ENCODE measurements at places on chromosomes 2 and 18. TPM values are rescaled to one million over a fixed set of nuclear protein-coding genes. Genes with fewer than 3 reads are reported as not detected.

LGALSL gene
- total RNA-seq: 74.2 TPM

SERPINB13 gene
- 16.3 TPM for total RNA-seq

NYAP2 gene
- not detected for total RNA-seq

HNMT gene
- total RNA-seq: 20.1 TPM

SPATA3 gene
- not detected for total RNA-seq

C1QL2 gene
- total RNA-seq: not detected

SERPINE2 gene
- 7.0 TPM for total RNA-seq

FARP2 gene
- total RNA-seq: 70.0 TPM

AOX1 gene
- total RNA-seq: 20.1 TPM

OSR1 gene
- 12.8 TPM for total RNA-seq

NDC80 gene
- 2.5 TPM for total RNA-seq

RFX8 gene
- 0.70 TPM for total RNA-seq

LBX2 gene
- total RNA-seq: not detected

GNAL gene
- 17.2 TPM for total RNA-seq

KCNG2 gene
- total RNA-seq: not detected

KRCC1 gene
- total RNA-seq: 22.1 TPM

EMILIN2 gene
- 8.1 TPM for total RNA-seq

RUFY4 gene
- total RNA-seq: not detected

MITD1 gene
- 20.0 TPM for total RNA-seq

KCNE4 gene
- 2.0 TPM for total RNA-seq

C2orf15 gene
- total RNA-seq: 4.2 TPM

SCLY gene
- 14.5 TPM for total RNA-seq

TSPYL6 gene
- total RNA-seq: not detected

VIL1 gene
- 3.3 TPM for total RNA-seq

AKAIN1 gene
- total RNA-seq: not detected

PHLPP1 gene
- total RNA-seq: 38.5 TPM

LYPD6 gene
- 1.9 TPM for total RNA-seq

SIX3 gene
- not detected for total RNA-seq

ANO7 gene
- total RNA-seq: 1.4 TPM

REG3G gene
- total RNA-seq: not detected

PAIP2B gene
- total RNA-seq: 30.0 TPM

FEV gene
- not detected for total RNA-seq

UGT1A5 gene
- 0.83 TPM for total RNA-seq

THUMPD2 gene
- total RNA-seq: 27.4 TPM

ZNF385B gene
- 1.7 TPM for total RNA-seq

AQP12B gene
- total RNA-seq: not detected

KIF5C gene
- total RNA-seq: 0.30 TPM

DNER gene
- total RNA-seq: 8.9 TPM

AMMECR1L gene
- 17.5 TPM for total RNA-seq

GULP1 gene
- total RNA-seq: 14.3 TPM

GALNT13 gene
- total RNA-seq: 0.42 TPM

PLCD4 gene
- total RNA-seq: 0.55 TPM

All from suprapubic skin (tissue), 4 donors.